ENCODE measurements at places on chromosomes 16 and 17.

- no peak for DNase-seq
These were observed 9.4 kb downstream of the METTL9 start for GRCh38 chr16:21608639-21609328.

DNA sequence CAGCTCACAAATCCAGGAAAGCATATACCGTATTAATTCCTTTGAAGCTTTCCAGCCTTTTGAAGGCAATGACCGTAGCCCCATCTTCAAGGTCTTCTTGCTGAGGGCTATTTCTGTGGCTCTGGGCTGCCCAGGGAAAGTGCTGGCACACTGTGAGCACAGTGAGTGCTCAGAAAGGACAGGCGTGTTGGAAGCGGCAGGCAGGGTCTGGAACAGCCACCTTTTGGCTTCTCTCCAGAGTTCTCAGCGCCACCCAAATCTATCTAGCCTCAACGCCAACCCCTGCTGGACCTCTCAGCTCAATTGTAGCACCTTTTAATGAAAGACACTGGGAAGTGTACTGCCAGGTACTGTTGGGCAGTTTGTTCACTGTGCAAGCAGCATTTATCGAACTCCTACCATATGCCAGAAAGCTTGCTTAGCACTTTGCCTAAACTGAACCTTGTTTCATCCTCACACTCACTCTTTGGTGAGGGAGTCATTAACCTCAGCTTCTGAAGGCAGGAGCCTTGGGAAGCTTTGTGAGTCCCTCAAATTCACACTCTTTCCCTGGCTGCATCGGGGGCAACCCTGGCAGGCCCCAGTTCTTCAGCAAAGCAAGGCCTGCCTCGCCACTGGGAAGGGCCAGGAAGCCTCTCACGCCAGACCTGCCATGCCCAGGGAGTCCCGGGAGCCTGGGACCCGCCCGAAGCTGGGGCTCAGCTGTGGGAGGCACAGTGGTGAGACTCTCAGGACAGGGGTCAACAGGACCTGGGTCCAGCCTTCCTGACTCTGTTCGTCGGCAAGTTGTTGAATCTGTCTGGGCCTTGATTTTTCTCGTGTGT lies 13.5 kb upstream of the CIBAR2 start:
- no peak for DNase-seq

- DNase-seq: no peak
These were observed 169.7 kb downstream of the ANKFN1 start for GRCh38 chr17:56322991-56323390.

- no peak for DNase-seq
These were observed 19.2 kb downstream of the CD300LB start for GRCh38 chr17:74512036-74512435.

GRCh38 chr16:50635505-50636392 lies 45.4 kb downstream of the SNX20 start:
- no peak for DNase-seq

GRCh38 chr17:28372945-28373274 lies 1.4 kb downstream of the SARM1 start:
- DNase-seq: no peak

Data from LoVo (cell line).